Cerebellar nuclear complex (tissue), 1 donor: ENCODE measurements at places on chromosomes 12 and 14.

GRCh38 chr14:91328313-91329050 lies 84.0 kb upstream of the GPR68 start:
- DNase-seq = no peak

DNA sequence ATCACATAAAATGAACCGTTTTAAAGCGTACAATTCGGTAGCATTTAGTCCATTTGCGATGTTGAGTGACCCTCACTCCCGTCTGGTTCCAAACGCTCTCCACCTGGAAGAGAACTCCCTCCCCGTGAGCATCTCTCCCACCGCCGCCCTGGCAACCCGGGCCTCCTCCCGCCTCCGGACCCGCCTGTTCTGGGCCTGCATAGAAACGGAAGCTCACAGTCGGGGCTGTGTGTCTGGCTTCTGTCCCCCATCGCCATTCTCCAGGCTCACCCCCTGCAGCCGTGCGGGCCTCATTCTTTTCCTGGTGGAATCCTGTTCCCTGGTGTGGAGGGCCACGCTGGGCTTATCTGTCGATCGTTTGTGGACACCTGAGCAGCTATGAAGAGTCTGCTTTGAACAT lies 17.3 kb downstream of the LRCOL1 start:
- DNase-seq = no peak

GRCh38 chr14:64792231-64792630 lies 87.5 kb downstream of the SPTB start:
- DNase-seq = no peak

GRCh38 chr12:123929946-123930583 lies 42.6 kb downstream of the CCDC92 start:
- no peak for DNase-seq

GRCh38 chr12:66030217-66030781 lies 100.3 kb downstream of the LLPH start:
- no peak for DNase-seq

- DNase-seq = peak; percentile 42
Measured at GRCh38 chr14:100078997-100079725, 13.9 kb downstream of the EVL start.

DNA sequence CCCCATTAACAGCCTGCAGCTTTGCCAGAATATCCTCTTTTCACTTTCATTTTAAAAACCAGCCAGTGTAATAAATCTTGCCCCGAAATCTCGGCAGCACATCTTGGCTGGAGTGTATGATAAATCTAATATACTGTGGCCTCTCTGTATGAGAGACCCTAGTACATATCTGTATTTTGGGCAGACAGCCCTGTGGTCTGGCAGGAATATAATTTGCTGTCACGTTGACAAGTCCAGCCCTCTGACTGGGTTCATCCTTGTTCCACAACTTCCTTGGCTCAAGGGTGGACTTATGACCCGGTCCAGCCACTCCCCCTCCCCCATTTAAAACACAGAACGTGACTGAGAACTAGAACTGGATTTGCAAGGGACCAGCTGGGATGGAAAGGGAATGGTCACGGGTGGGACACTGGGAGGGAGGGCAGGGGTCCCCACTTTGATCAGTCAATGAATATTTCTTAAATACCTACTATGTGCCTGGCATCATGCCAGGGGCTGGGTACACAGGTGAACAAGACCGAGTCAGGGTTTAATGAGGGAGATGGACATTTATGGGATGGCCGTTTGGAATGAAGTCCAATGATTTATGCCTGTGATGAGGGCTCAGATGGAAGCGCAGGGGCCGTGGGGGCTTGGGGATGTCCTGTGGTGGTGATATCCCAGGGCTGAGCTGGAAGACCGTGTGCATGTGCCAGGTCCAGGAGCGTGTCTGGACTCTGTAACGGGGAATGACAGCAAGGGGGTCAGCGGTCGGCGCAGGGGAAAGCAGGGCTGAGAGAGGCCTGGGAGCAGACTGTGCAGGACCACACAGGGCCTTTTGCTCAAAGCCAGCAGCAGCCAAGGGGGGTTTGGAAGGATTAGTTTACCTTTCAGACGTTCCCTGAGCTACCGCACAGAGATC lies 190.5 kb downstream of the PHETA1 start:
- no peak for DNase-seq
